ENCODE measurements at places on chromosomes 7 and 10.

GRCh38 chr10:47035819-47036337, 124.7 kb downstream of the PTPN20 start:
- DNase-seq = no peak

DNA sequence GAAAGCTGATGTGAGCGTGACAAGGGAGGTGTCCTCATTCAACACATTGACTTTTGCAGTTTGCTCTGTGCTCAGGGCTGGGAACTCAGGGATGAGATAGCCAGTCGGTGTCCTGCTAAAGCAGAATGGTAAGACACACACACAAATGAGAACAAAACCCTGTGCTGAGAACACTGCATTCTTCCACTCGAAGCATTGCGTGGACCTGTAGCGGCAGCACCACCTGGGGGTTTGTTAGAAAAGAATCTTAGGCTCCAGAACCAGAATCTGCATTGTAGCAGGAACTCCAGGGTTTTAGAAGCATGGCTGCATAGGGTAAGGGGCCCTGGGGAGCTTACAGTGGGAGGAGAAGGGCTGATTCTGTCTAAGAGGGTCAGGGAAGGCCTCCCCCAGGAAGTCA, 21.5 kb upstream of the OGDHL start:
- no peak for DNase-seq

- DNase-seq = no peak
Observed at GRCh38 chr7:114255404-114255841, 159.2 kb upstream of the FOXP2 start.

DNA sequence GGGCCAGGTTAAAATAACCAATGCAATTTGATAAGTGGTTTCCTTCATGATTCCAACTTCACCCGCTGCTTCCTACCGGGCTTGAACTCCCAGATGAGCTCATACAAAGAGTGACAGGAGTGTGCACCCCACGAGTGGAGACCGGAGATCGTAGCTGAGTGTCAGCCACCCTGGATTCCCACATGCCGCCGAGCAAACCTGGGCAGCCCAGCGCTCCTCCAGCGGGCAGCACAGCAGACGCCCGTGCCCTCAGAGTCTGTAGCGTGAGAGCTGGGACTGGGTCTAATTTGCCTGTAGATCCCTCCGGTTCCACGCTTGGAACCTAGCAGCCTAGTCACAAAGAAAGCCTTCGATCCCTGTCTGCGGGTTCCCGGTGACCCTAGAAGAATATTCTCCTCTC, 476.1 kb upstream of the MGMT start:
- no peak for DNase-seq

DNA sequence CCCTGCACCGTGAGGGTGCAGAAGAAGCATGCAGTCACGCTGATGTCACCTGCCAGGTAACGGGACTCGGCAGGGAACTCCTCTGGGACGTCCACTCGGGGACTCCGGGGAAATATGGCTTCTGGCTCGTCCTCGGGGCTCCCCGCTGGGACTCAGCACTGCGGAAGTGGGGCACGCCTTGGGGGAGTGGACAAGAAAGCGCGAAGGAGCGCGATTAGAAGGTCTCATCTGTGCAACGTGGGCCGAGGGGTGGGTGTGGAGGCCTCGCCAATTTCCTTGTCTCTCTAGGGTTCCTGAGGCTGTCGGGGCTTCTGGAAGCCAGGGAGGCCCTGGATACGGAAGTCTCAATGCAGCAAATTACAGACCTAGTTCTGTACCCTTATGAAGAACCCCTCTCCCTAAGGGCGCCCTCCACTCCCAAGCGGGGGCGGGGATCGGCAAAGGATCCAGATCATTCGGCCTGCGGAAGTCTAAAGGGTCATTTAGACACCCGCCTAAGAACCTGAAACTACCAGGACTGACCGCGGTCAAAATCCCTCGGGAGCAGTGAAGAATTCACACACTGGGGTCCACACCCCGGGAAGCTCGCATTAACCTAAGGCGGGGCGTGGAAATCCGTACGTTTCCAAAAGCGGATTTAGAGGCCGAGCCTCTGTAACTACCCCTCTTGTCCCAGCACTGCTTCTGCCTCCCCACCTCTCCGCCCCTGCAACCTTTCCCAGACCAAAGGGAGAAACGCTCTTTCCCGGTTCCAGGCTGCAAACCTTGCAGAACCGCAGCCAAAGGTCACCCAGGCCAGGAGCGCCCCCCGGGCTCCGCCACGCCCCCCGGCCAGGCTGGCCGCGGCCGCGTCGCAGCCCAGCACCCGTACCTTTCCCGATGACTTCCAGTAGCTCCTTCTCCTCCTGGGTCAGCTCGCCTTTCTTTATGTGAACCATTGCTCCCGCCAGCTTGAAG, 640 bp downstream of the ANKMY2 start:
- DNase-seq = peak; percentile 32

- DNase-seq = no peak
Observed at GRCh38 chr7:18399436-18400235, 95.9 kb upstream of the HDAC9 start.

- no peak for DNase-seq
Observed at GRCh38 chr7:37311355-37311754, 137.3 kb downstream of the ELMO1 start.

- DNase-seq = no peak
Observed at GRCh38 chr10:117007080-117007479, 2.1 kb upstream of the SHTN1 start.

DNA sequence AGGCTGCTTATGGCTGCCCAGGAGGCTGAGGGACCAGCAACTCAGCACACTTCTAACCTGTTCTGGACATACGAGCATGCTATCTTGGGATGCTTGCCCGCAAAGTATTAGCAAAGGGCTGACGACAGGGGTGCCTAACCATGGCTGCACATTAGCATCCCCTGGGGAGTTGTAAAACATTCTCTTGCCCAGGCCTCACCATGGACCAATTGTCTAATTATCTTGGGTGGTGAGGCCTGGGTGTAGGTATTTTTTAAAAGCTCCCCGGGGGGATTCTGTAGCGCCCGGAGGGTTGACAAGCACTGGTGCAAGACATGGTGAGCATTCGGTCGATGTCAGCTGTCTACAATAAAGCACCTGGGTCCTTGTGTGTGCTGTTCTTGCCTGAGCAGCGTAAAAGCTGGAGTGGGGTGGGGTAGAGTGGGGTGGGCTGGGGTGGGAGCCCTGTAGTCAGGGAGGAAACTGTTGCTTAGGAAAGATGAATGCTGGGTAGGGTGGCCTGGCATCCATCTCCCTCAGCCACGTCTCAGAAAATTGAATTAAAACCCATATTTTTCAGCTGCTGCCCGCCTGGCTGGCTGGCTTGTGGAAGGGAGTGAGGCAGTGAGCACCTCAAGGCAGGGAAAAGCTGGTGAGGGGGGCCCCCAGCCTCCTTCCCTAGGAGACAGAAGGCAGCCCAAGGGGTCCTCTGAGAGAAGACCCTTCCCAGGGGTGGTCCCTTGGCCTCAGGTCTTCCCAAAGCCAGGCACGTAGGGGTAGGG, 2.9 kb upstream of the ADCYAP1R1 start:
- no peak for DNase-seq

- no peak for DNase-seq
Observed at GRCh38 chr7:96676919-96677318, 32.7 kb downstream of the SEM1 start.

DNA sequence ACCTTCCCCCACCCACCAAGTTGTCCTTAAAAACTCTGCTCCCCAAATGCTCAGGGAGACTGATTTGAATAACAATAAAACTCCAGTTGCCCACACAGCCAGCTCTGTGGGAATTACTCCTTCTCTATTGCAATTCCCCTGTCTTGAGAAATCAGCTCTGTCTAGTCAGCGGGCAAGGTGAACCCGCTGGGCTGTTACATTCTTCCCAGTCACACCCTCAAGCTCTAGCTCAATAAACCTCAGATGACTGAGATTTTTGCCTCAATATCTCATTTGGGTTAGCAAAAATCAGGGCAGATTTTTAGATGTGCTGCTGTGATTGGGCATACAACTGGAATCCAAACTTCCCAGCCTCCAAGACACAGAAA, 32.9 kb downstream of the SVOPL start:
- DNase-seq = no peak

- no peak for DNase-seq
Observed at GRCh38 chr7:85226361-85227085, 39.7 kb upstream of the SEMA3D start.

GRCh38 chr10:58266003-58266825, 1.5 kb downstream of the IPMK start:
- no peak for DNase-seq

GRCh38 chr10:51479711-51480110, 219.7 kb downstream of the CSTF2T start:
- no peak for DNase-seq

GRCh38 chr7:50470250-50471163, 20.4 kb upstream of the FIGNL1 start:
- no peak for DNase-seq

DNA sequence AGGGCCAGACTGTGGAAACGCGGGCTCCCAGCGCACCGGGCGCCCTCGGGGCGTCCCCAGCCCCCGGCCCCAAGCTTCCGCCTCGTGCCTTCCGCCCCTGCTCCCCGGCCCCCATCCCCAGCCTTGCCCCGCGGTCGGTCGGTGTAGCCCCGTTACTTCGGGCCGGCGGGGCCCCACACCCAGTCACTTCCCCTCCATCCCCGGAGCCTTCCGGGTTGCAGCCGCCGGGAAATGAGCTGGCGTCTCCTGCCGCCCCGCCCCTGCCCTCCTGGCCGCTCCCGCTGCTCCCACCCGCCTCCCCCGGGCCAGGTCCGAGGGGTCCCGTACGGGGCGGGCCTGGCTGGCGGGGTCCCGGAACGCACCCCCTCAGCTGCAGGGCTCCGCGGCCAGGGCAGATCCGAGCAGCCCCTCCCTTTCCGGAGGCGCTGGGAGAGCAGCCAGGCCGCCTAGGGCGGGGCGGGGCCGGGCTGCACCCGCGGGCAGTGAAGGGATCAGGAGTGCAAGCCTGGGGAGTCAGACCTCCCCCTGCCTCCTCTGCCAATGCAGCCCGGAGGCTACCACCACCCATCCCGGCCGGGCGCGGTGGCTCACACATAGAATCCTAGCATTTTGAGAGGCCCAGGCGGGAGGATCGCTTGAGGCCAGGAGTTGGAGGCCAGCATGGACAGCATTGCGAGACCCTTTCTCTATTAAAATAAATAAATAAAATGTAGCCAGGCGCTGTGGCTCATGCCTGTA, 709 bp downstream of the ARPC1B start:
- no peak for DNase-seq

- no peak for DNase-seq
Observed at GRCh38 chr10:62155054-62155680, 113.5 kb downstream of the RTKN2 start.

DNA sequence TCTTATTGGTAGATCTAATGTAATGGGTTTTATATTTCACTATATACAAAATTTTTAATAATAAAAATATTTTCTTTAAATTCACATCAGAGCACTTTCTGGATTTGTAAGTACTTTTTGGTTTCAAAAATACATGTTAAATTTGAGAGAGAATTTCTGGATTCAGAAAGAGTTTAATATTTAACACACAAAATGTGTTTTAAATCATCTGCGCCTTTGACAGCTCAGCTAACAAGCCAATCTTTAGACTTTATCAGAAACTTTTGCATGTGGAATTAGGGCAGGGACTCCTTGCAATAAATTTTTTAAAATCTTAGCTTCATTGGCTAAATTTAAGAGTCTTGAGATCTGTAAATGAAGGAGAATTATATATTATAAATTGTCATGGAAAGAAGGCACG, 32.7 kb upstream of the RHOBTB1 start:
- DNase-seq = no peak

DNA sequence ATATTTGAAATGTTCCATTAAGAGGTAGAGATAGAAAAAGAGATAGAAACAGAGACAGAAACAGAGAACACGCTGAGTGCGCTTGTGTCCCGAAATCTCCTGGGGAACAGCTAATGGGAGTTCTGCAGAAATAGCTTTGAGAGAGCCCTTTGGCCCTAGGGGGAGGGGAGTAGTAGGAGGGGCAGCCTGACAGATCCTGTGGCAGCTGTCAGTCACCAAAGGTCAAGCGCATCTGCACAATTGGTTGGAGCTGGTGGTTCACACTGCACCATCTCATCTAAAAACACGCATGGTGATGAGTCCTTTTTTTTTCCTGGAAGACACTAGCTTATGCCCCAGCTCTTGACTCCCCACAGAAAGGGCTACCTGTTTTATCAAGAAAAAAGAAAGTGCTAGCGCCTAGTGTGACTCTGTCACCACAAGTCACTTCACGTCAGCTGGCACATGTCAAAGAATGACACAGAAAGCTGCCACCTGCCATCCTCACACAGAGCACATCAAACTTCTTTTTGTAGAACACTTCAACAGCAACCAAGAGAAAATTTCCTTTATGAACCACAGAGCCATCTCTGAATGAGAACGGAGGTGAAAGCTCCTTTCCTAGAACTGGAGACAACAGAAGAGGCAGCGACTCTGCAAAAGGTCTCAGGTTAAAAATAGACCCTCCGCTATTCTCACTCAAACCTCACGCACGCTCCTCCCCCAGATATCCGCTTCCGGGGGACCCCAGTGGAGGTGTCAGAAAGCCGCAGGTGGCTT, 125.7 kb downstream of the GFRA1 start:
- no peak for DNase-seq

GRCh38 chr10:58981846-58982245, 194.6 kb upstream of the PHYHIPL start:
- DNase-seq = no peak

GRCh38 chr7:151008511-151009323, 15.6 kb downstream of the ATG9B start:
- peak; percentile 51 for DNase-seq

DNA sequence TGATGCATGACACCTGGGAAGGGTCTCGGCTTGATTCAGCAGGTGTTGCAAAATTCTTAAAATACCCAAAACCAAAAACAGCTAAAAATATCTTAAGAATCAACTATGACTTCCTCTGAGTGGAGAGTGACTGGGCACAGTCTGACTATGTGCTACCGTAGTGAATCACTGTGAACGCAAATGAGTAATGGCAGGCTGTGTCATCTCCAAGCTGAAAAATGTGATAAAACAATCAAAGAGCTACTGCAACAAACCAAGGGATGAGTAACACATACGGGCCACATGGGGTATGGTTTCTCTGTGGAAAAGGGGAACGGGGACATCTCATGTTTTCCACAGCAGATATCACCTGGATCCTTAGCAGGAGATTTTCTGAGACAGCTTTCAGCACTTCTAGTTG, 127.5 kb downstream of the ABCA13 start:
- no peak for DNase-seq

DNA sequence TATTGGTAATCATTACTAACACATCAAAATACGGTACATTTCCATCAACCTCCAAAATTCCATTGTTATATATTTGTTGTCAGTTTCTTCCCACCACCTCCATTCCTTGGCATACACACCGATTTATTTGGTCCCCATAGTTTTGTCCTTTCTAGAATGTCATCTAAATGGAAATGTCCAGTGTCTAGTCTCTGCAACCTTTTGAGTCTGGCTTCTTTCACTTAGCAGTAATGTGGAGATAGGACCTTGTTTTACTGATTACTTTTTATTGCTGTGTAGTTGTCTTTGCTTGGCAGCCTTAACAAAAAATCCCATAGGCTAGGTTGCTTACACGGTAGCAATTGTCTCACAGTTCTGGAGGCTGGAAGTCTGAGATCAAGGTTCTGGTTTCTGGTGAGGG, 22.5 kb downstream of the TRRAP start:
- no peak for DNase-seq

DNA sequence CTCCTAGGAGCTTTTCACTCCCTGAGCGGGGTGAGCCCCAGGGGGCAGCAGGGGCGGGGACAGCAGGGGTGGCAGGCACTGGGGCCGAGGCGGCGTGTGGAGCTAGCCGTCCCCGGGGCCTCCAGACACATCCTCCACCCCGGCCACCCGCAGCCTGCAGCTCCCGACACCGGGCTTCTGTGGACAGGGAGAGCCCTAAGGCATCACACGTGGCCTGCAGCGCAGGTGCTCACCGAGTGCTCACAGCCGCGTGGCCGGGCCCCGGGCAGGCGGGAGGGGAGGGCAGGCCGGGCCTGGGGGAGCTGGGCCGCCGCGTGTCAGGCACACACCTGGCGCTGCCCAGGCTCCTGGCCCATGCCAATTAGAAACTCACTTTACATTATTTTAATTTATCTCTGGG, 51.4 kb downstream of the MICALL2 start:
- DNase-seq = no peak

Measured in stimulated activated CD8-positive, alpha-beta memory T cell treated with anti-CD3 and anti-CD28 coated beads, Interleukin-4, amount 100 ng/mL, for 4 hours (primary cell).